ENCODE measurements at places on chromosomes 12 and 14.

- DNase-seq: no peak
Observed at GRCh38 chr12:87796961-87797516, 232.2 kb downstream of the C12orf50 start.

- no peak for DNase-seq
Observed at GRCh38 chr14:68234101-68234905, 414.7 kb downstream of the RAD51B start.

GRCh38 chr12:75870878-75871277 lies 160.7 kb downstream of the PHLDA1 start:
- DNase-seq: no peak

DNA sequence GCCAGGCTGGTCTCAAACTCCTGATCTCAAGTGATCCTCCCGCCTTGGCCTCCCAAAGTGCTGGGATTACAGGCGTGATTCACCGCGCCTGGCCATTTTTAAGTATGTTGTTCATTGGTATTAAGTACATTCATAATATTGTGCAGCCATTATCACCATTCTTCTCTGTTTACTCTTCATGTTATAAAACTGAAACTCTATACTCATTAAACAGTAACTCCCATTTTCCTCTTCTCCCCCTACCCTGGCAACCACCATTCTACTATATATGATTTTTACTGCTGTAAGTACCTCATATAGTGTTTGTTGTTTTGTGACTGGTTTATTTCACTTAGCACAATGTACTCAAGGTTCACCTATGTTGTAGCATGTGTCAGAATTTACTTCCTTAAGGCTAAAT lies 23.1 kb downstream of the METAP2 start:
- DNase-seq: no peak

- DNase-seq: no peak
Observed at GRCh38 chr12:93767524-93767863, 90.3 kb downstream of the CRADD start.

GRCh38 chr12:55051197-55051947 lies 31.6 kb downstream of the NEUROD4 start:
- DNase-seq: no peak

DNA sequence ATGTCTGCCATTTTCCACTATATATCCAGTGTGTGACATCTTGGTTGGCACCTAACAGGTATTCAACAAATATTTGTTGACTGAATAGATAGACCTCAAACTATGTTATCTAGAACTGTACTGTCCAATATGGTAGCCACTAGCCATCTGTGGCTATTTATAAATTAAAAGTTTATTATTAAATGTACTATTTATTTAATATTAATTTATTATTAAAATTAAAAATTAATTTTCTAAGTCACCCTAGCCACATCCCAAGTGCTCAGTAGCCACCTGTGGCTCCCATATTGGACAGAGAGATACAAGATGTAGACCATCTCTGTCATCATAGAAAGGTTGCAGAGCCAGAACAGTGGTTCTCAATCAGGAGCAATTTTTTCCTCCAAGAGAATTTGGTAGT lies 69.3 kb downstream of the SRRM4 start:
- DNase-seq: no peak

GRCh38 chr12:11651785-11652184 lies 2.3 kb downstream of the ETV6 start:
- DNase-seq: no peak

GRCh38 chr12:19095331-19095730 lies 34.2 kb upstream of the PLEKHA5 start:
- no peak for DNase-seq

DNA sequence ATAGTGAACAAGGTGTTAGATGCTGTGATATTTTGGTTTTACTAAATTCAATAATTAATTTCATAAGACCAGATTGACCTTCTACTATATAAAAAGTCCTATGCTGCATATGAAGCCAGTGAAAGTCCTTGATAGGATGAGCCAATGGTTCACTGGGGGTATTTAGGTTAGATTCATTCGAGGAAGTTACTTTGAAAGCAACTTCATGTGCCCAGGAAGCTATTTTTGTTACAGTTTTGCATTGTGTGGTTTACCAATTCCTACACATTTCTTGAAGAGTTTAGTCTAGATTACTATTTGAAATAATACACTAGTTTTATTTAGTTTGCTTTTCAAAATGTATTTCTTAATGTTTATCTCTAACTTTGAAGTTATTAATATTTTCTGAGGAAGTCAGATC lies 58.5 kb upstream of the RMST start:
- no peak for DNase-seq

GRCh38 chr12:30437616-30438015 lies 258.1 kb downstream of the IPO8 start:
- DNase-seq: no peak

GRCh38 chr12:123643911-123644310 lies 10.3 kb downstream of the GTF2H3 start:
- DNase-seq: no peak

DNA sequence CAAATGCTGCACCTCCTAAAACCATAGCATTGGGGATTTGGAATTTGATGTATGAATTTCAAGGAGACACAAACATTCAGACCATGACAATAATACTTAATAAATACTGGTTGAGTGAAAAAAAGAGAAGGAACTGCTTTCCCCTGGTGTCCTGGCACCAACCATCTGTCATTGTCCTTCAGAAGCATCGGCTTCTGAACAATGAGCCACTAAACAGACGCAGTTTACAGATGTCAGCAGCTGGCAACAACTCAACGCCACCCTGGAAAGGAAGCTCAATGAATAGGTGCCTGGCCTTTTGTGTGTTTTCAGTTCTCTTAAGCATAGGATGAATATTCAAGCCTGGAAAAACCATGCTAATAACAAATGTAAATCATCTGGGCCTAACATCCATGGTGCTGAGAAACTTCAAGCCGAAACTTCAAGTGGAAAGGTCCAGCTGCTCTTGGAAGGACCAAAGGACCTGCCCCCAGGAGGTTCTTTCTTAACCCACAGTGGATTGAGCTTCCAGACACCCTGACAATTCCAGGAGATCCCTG lies 101.3 kb downstream of the WIF1 start:
- DNase-seq: no peak

DNA sequence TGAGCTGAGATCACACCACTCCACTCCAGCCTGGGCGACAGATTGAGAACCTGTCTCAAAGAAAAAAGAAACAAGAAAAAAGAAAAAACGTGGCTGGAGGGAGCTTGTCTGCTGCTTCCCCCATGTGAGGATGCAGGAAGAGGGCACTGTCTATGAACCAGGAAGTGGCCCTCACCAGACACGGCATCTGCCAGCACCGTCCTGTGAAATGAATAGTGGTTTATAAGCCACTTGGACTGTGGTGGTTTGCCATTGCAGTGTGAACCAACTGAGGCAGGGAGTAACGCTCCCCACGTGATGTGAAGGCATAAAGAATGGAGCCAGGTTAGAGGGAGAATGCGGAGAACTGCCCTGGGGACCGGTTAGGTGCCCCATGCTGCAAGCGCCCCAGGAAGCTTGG lies 4.5 kb upstream of the BRF1 start:
- DNase-seq: no peak

DNA sequence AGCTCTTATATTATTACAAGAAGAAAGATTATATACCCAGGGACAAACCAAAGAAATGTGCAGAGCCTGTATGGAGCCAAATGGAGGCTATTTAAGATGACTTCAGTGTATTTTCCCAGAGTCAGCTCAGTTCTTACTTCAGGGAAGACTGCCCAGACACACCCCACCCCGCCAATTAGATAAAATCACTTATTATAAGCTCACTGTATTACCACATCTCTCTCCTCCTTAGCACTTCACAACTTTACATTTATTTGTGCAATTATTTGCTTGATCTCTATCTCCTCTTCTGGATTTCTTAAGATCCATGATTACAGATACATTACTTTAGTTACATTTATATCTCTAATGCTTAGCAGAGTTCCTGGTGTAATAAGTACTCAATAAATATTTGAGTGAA lies 24.7 kb upstream of the WDR89 start:
- DNase-seq: no peak

- no peak for DNase-seq
Observed at GRCh38 chr12:6529291-6529737, 5.0 kb upstream of the GAPDH start.

DNA sequence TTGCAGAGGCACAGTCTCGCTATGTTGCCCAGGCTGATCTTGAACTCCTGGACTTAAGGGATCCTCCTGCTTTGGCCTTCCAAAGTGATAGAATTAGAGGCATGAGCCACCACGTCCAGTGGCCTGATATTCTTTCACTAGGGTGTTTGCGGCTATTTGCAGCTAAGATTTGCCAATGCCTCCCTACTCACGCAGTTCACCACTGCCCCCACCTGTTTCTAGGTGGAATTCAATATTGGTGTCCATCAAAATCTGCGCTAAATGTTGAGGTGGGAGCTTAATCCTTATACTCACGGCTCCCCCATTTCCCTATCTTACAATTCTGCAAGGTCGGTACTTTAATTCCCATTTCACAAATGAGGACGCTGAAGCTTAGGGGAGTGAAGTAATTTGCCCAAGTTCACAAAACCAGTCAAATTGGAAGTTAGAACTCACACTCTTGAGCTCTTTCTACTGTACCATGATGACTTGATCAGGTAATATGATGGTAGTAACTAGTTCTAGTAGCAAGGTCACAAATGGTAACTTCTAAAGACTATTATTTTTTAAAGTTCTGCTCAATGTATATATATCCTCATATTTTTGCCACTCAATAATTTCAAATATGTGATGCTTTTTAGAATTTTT lies 22.1 kb upstream of the LRRC9 start:
- DNase-seq: no peak

GRCh38 chr12:91603060-91603459 lies 420.4 kb upstream of the DCN start:
- no peak for DNase-seq

DNA sequence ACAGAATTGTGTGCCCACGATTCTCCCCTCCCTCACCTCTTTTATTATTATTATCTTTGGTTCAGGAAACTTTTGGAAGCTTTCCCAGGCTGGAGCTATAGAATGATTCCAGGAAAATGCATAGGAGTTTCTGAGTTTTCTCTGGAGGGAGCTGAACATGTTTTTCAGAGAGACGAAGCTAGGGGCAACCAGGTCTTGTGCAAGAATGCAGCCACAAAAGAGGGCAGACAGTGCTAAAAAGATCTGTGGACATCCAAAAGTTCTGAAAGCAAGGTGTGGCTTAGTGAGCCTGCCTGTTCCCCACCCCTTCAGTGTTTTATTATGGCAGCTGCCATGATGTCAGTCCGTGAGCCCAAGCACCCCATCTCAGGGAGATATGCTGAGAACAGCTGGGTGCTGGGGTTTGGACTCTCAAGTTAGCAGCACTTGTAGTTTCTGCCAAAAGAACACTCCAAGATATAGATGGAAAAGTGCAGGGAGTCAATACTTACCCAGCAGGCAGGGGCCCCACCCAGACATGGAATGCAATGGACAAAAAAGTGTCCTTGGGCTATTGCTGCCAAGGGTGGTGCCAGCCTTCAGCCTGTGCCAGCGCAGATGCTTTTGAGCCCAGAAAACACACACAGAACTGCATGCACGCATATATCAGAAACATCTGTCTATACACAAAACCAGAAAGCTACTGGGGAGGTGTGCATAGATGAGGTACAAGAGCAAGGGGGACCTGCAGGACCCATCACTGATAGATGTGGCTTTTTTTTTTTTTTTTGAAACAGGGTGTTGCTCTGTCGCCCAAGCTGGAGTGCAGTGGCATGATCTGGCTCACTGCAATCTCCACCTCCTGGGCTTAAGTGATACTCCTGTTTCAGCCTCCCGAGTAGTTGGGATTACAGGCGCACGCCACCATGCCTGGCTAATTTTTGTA lies 17.0 kb upstream of the IRF2BPL start:
- DNase-seq: no peak

GRCh38 chr14:50997712-50998111 lies 53.4 kb upstream of the PYGL start:
- DNase-seq: no peak

DNA sequence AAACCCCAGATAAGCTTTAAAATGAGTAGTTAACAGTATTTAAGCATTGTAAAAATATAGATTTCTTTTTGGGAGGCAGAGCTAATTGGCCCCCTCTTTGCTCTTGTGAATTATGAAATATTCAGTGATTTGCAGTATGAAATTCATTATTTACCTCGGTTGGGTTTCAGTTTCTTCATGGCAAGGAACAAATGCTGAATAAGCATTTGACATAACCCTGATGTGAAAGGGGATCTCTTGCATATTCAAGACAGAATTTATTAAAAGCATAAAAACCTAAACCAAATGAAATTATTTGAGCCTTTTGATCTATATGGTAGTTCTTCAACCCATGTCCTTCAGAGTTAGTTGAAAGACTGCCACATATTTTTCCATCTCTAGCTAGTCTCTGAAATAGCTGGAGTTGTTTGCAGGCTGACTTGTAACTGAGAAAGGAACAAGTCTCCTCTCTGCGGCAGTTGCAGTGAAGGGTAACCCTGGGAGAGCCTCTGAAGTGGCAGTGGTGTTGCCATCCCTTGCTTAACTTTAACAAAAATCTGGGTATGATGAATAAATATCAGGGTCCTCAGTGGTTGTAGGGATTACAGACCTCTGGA lies 690 bp downstream of the AKAP6 start:
- DNase-seq: no peak

- no peak for DNase-seq
Observed at GRCh38 chr12:121812320-121812871, 8.6 kb downstream of the SETD1B start.

- DNase-seq: no peak
Observed at GRCh38 chr14:59295951-59296350, 107.5 kb downstream of the DAAM1 start.

- no peak for DNase-seq
Observed at GRCh38 chr12:80272387-80272915, 171.6 kb upstream of the PTPRQ start.

DNA sequence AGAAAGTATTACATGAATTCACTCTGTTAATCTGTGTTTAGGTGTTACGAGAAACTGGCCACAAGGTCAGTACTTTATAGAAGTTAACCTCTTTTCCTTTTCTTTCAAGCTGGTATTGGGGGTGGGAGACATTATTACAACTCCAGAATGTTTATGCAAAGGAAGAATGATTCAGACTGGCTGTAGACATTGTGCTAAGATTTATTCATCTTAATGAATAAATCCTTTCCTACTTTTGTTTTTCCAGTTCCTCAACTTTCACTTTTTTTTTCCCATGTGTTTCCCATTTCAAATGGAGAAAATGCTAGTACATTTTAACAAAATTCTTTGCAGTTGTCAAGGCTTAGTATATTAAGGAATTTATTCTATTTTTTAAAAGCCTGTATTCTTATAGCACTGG lies 1.3 kb downstream of the OTOGL start:
- no peak for DNase-seq

GRCh38 chr12:52608826-52609630 lies 7.8 kb upstream of the KRT72 start:
- DNase-seq: peak; percentile 67

GRCh38 chr12:106093246-106093645 lies 45.5 kb downstream of the NUAK1 start:
- no peak for DNase-seq

All from vagina (tissue), 2 donors.